Activated CD4-positive, alpha-beta T cell treated with anti-CD3 and anti-CD28 coated beads, Interleukin-2, amount 50 U/mL, for 48 hours (primary cell): ENCODE measurements at places on chromosomes 16 and 17.

DNA sequence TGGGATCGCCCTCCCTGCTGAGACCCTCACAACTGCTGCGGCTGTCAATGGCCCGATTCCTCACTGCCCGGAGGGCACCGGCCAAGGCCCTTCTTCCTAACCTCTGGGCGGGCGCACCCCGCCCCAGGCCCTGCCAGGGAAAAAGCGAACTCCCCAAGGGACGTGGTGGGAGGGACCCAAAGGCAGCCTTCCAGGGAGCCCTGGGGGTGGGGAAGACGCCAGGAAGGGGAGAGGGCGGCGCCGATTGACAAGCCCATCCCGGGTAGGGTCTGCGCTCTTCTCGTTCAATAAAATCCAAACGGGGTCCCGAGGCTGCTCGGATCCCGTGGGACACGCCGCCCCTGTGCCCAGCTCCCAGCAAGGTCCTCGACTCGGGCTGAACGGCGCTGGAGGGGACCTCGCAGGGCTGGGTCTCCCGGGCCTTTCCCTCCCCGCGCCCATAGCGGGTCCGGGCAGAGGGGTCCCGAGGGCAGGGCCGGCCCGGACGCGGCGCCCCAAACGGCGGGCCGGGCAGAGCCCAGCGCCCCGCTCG, 416 bp downstream of the KIFC3 start:
- no peak for DNase-seq

GRCh38 chr16:19874026-19874425, 10.6 kb downstream of the GPRC5B start:
- no peak for DNase-seq

DNA sequence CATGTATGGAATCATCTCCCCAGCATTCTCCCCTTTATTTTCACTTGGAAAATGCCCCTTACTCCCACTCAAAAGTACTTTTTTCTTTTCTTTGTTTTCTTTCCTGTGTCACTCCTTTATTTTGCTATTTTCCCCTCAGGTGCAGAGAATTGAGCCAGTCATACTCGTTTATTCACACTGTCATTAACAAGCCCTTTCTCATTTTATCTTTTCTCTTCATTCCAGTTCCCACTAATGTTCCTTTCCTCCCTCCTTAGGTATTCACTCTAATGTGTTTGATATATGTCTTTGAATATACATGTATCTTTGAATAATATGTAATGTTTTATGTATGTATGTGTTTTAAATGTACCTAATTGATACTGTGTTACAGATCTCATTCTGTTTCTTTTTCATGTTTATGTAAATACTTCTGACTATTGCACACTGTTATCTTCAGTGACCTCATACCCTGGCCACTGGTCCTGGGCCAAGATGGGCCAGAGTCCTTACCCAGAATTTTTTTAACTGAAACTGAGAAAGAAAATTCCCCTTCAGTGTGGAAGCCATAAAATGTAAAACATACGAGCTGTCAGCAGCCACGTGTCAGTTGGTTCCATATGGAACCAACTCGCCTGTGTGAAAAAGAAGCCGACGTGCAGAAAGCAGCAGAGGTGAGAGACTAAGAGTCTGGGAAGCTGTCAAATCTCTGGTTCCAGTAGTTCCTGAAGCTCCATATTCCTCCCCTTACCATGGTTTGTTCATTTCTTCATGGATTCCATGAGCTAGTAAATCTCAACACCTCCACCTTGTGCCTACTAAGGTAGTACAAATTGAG, 5.8 kb downstream of the SRR start:
- no peak for DNase-seq

GRCh38 chr17:50459756-50460155, 8.9 kb downstream of the CHAD start:
- no peak for DNase-seq

DNA sequence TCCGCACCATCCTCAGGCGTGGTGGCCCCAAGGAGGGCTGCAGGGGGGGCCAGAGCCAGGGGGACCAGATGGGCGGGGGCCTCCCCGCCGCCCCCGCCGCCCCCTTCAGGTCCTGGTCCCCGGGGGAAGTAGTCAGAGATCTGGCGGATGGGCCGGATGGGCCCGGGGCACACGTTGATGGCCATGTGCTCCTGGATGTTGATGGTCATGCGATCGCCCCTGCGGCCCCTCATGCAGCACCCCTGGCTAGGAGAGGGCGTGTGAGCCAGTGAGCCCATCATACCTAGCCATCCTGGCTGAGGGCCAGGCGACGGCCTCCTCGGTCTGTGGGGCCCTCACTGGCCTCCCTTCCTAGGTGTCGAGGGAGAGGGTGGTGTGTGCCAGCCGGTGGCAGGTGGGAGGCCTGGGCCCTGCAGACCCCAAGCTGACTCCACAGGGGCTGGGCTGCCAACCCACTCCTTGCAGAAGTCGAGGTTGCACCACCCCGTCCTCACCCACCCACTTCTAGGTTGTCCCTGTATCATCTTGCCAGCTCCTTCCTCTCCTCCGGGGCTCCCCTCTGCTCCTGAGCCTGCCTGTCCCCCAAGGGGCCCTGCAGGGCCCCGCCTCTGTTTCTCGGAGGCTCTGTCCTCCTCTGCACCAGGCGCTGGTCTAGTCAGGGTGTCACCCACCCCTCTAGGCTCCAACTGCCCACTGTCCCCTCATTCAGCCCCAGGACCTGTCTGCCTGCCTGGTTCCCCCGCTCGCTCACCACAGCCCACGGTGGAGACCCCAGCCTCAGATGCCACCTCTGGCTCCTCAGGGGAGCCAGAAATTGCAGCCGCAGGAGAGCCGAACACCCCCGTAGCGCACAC, 610 bp downstream of the DOC2A start:
- no peak for DNase-seq

DNA sequence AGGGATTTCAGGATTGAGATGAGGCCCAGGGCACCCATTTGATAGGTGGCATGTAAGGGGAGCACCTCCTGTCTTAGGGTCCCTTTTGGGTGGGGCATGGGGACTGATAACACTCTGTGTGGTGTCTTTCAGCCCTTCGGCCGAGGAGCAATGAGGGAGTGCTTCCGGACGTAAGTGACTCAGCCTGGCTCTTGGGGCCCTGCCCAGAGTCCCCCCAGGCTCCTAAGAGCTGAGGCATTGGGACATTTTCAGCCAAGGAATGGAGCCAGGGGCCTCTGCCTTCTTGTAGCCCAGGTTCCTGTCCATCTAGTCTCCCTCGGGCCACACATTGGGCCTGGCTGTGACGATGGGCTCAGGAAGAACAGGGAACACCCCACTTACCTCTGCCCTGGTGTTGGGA, 44.4 kb downstream of the EEF2K start:
- no peak for DNase-seq

DNA sequence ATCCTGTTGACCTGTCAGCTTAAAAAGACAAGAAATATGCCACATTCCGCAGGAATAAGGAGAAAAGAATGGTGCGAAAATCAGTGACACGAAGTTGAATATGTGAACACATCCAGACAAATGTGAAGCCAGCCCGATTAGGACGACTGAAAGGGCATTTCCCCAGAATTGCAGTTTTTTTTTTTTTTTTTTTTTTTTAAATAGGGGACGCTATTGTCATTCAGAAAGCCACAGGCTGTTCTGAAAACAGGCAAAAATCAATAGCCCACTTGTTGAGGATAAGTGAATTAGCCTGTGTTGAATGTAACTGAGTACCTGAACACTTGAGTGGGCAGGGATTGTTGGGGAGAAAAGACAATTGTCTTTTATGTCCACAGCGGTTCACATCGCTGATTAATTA, 507.1 kb downstream of the WWOX start:
- DNase-seq, result no peak

GRCh38 chr17:81254955-81255717, 16.0 kb downstream of the NDUFAF8 start:
- no peak for DNase-seq

DNA sequence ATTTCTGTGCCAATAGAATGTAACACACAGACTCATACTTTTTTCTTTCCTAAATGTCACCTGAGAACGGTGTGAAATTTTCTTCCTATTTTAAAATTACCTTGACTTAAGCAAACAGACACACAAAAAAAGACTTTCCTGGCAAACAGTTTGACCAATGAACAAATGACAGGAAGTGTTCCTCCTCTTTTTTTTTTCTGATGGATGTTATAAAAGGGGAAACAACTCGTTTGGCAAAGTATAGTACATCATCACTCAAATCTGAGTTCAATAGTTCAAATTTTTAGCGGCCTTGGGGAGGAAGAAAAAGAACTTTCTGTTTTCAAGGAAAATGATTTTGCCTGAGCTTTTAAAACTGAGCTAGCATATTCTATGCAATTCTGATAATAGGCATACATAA, 19.8 kb downstream of the HS3ST3A1 start:
- no peak for DNase-seq

GRCh38 chr17:32289471-32290070, 23.9 kb downstream of the RHBDL3 start:
- no peak for DNase-seq
